Osteoblast (primary cell): ENCODE measurements at places on chromosomes 7 and 10. TPM values are rescaled to one million over a fixed set of nuclear protein-coding genes. Genes with fewer than 3 reads are reported as not detected.

DNA sequence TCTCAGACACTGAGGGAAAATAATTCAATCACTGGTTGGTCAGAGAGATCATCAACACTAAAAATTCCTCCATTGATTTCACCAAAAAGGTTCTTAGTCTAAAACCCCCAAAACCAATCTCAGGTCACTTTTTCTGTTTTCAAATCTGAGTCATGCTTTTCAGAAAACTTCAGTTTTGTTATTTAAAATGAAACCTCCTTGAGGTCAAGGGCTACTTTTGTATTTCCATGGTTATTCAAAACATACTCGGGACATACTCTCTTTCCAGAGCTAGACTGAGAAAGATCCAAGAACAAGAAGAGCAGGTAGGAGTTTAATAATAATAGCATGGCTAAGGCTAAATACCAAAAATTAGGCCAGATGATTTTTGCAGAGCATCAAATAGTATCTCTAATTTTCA, 152.8 kb downstream of the SDHAF3 start:
- H3K27me3 ChIP-seq: no peaks in the 10 kb centered on the region
- no peak overlapping the region for H3K4me3 ChIP-seq
- no peak overlapping the region for H3K27ac ChIP-seq
- no peak for DNase-seq

DNA sequence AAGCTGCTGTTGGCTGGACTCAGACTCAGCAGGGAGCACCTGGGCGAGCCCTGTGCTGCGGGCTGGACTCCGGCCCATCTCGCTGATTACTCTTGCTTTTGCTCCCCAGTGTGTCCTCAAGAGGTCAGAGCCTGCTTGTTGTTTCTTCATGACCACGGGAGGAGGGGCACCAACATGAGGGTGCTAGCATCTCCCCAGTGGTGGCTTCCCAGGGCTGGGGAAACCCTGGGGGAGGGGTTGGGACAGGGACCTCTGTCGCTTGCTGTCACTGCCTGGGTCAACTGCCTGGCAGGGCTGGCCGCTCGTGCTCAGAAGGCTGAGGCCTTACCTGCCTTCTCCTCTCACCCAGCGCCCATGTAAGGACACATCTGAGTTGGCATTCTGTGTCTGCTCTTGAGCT, 152.3 kb upstream of the SHH start:
- no peaks in the 10 kb centered on the region for H3K27me3 ChIP-seq
- no peaks in the 10 kb centered on the region for H3K36me3 ChIP-seq
- no peak overlapping the region for H3K4me3 ChIP-seq

GRCh38 chr7:29484280-29484679, 79.4 kb upstream of the PRR15 start:
- H3K36me3 ChIP-seq: no peaks in the 10 kb centered on the region
- no peak overlapping the region for H3K27ac ChIP-seq
- H3K4me1 ChIP-seq: peaks cover 18% of the 10 kb centered on the region
- H3K27me3 ChIP-seq: no peaks in the 10 kb centered on the region
- no peak for DNase-seq

GRCh38 chr10:88322324-88323063, 260.6 kb downstream of the RNLS start:
- no peaks in the 10 kb centered on the region for H3K4me1 ChIP-seq
- no peak for DNase-seq
- H3K27ac ChIP-seq: no peak overlapping the region
- no peaks in the 10 kb centered on the region for H3K36me3 ChIP-seq

IDI2 gene
- total RNA-seq: not detected in 2 replicates

DMBT1 gene
- under 0.01 and 0.29 TPM in 2 replicates for total RNA-seq

TFEC gene
- under 0.01 and 0.36 TPM in 2 replicates for total RNA-seq

DNA sequence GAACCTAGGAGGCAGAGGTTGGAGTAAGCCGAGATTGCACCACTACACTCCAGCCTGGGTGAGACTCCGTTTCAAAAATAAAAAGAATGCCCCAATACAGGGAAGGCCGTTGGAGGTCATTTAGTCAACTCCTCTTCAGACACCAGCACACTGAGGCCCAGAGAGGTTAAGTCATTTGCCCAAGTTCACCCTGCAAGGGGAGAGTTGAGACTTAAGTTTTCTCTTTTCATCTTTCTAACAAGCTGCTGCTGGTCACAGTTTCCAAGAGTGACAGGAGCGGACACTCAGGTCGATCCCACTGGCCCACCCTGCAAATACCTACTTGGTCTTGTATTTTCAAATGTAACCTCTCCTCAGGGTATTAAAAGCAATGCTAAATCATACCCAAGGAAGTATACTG, 30.4 kb upstream of the VCL start:
- H3K27ac ChIP-seq: no peak overlapping the region
- no peaks in the 10 kb centered on the region for H3K27me3 ChIP-seq
- H3K4me1 ChIP-seq: peaks cover 26% of the 10 kb centered on the region
- no peak overlapping the region for H3K4me3 ChIP-seq

DNA sequence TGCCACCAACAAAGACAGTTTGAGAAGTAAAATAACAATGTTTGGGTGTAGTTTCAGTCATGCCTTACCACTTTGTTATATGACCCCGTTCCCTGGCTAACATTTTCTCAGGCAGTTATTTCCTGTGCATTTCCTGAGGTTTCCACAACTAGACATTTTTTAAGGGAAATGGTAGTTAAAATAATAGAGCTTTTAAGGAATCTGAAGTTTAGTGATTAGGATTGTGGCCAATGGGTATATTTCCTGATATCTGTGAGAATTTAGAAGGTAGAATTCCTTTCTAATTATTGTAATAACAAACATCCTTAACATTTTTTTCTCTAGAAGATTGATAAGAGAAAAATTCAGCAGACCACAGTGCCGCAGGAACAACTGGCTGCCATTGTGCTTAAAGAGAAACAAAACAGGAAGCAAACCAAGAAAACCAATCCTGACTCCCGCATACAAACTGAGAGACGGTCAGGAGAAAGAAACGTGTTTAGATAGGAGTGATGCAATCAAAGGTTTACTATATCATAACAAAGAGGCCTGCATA, 193.6 kb downstream of the MBL2 start:
- no peaks in the 10 kb centered on the region for H3K36me3 ChIP-seq
- DNase-seq: no peak
- H3K4me3 ChIP-seq: peak overlapping the region; percentile 34
- H3K4me1 ChIP-seq: peaks cover 3% of the 10 kb centered on the region
- H3K27me3 ChIP-seq: no peaks in the 10 kb centered on the region

PLAC9 gene
- total RNA-seq: 17.1 and 19.2 TPM in 2 replicates

SEMA3C gene
- total RNA-seq: 388 and 421 TPM in 2 replicates

DNA sequence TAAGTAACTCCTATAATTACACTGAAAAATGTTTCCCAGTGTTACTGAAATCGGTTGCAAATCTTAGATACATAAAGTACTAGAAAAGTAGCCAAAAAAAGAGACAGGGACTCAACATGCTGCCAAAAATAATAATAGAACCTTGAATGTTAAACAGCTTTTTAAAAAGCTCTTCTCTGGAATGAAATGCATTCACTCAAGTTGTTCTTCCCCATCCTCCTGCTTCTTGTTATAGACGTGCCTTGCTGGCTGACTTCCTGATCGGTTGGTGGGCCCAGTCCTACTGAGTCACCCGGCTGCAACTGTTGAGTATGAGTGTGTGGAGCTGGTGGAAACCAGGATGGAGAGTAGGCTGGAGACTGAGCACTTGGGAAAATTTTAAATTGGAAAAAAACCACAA, 30.6 kb upstream of the RAPGEF5 start:
- no peak overlapping the region for H3K4me3 ChIP-seq
- no peak overlapping the region for H3K27ac ChIP-seq
- no peaks in the 10 kb centered on the region for H3K27me3 ChIP-seq
- DNase-seq: peak; percentile 84
- H3K4me1 ChIP-seq: peaks cover 9% of the 10 kb centered on the region

- H3K4me1 ChIP-seq: peaks cover 13% of the 10 kb centered on the region
- no peaks in the 10 kb centered on the region for H3K27me3 ChIP-seq
- H3K36me3 ChIP-seq: no peaks in the 10 kb centered on the region
- DNase-seq: no peak
Observed at GRCh38 chr10:91879515-91880170, 29.6 kb downstream of the FGFBP3 start.

TSPAN12 gene
- total RNA-seq: 0.59 and 1.8 TPM in 2 replicates

DNA sequence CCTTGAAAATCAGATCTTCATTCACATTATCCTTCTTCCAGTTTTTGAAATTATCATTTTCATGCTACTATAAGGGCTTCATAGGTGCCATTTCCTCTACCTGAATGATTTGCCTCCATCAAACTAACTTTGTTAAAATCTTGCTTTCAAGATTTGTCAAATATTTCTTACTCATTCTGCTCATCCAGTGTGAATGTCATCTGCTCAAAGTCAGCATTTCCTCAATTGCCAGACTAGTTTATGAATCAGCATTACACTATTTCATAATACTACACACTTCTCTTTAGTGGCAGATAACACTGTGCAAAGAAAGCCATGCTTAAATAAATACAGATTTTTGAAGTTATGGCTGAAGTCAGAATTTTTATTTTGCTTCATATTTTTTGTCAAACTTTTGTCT, 21.3 kb upstream of the LIPF start:
- peaks cover 17% of the 10 kb centered on the region for H3K4me1 ChIP-seq
- H3K4me3 ChIP-seq: no peak overlapping the region
- DNase-seq: no peak
- no peak overlapping the region for H3K27ac ChIP-seq
- no peaks in the 10 kb centered on the region for H3K27me3 ChIP-seq
- no peaks in the 10 kb centered on the region for H3K36me3 ChIP-seq

DNA sequence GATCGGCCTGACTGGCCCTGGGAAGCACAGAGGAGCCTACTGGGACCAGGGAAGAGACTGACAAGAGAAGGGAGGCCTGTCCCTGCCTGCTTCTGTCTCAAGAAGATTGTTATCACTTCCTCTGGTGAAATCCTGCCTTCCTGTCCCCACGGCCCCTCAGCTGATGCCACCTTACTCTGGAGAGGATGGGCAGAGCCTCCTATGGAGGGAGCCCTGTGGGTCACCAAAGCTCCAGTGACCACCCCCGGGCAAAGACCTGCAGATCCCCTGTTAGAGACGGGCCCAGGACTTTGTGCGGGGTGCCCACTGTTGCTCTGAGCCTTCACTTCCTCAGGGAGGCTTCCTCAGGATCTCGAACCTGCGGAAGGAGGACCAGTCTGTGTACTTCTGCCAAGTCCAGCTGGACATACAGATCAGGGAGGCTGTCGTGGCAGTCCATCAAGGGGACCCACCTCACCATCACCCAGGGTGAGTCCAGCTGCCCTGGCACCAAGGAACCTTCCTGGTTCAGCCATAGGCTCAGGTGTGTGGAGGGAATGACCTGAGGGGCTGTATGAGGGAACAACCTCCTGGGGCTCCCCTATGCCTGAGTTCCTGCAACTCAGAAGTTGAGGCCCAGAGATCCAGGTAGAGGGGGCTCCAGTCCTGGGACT, 1.4 kb upstream of the PILRB start:
- H3K27ac ChIP-seq: no peak overlapping the region
- no peak overlapping the region for H3K4me3 ChIP-seq
- H3K4me1 ChIP-seq: no peaks in the 10 kb centered on the region

TIMM23 gene
- total RNA-seq: 60.4 and 62.6 TPM in 2 replicates

- no peak overlapping the region for H3K4me3 ChIP-seq
- no peaks in the 10 kb centered on the region for H3K4me1 ChIP-seq
Observed at GRCh38 chr10:128850647-128851046, 616.4 kb upstream of the MGMT start.

- H3K4me1 ChIP-seq: peaks cover 26% of the 10 kb centered on the region
- DNase-seq: peak; percentile 37
- no peak overlapping the region for H3K4me3 ChIP-seq
- no peaks in the 10 kb centered on the region for H3K27me3 ChIP-seq
- H3K27ac ChIP-seq: no peak overlapping the region
- no peaks in the 10 kb centered on the region for H3K36me3 ChIP-seq
Observed at GRCh38 chr10:73968098-73968521, 29.8 kb upstream of the VCL start.

SORBS1 gene
- 0.29 and 0.72 TPM in 2 replicates for total RNA-seq

- H3K27ac ChIP-seq: no peak overlapping the region
- H3K4me3 ChIP-seq: no peak overlapping the region
- peak; percentile 46 for DNase-seq
- no peaks in the 10 kb centered on the region for H3K27me3 ChIP-seq
- no peaks in the 10 kb centered on the region for H3K4me1 ChIP-seq
Observed at GRCh38 chr10:86023336-86023735, 343.3 kb downstream of the GRID1 start.

DNA sequence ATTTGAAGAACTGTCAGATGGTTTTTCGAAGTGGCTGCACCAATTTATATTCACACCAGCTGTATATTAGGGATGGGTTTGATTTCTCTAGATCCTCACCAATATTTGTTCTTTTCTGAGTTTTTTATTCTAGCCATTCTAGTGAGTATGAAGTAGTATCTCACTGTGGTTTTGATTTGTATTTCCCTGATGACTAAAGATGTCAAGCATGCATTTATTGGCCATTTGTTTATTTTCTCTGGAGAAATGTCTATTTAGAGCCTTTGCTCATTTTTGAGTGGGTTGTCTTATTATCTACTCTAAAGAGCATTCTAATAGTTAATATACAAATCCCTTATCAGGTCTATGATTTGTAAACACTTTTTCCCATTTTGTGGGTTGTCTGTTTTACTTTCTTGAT, 123.9 kb downstream of the PCLO start:
- no peak overlapping the region for H3K4me3 ChIP-seq
- H3K27ac ChIP-seq: no peak overlapping the region
- no peaks in the 10 kb centered on the region for H3K27me3 ChIP-seq
- H3K36me3 ChIP-seq: no peaks in the 10 kb centered on the region
- no peak for DNase-seq

DNA sequence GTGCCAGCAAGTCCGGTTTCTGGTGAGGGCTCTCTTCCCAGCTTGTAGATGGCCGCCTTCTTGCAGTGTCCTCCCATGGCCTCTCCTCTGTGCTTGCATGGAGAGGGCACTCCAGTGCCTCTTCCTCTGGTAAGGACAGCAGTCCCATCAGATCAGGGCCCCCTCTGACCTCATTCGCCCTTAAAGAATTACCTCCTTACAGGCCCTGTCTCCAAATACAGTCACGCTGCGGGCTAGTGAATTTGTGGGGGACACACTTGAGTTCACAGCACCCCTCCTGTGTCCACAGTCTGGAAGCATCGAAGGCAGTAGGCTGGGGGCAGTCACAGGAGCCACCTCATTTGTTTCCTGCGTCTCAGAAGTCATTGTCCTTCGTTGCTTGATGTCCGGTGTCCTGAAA, 54.6 kb downstream of the LHPP start:
- no peaks in the 10 kb centered on the region for H3K27me3 ChIP-seq
- no peaks in the 10 kb centered on the region for H3K4me1 ChIP-seq
- no peaks in the 10 kb centered on the region for H3K36me3 ChIP-seq
- no peak overlapping the region for H3K4me3 ChIP-seq

DNA sequence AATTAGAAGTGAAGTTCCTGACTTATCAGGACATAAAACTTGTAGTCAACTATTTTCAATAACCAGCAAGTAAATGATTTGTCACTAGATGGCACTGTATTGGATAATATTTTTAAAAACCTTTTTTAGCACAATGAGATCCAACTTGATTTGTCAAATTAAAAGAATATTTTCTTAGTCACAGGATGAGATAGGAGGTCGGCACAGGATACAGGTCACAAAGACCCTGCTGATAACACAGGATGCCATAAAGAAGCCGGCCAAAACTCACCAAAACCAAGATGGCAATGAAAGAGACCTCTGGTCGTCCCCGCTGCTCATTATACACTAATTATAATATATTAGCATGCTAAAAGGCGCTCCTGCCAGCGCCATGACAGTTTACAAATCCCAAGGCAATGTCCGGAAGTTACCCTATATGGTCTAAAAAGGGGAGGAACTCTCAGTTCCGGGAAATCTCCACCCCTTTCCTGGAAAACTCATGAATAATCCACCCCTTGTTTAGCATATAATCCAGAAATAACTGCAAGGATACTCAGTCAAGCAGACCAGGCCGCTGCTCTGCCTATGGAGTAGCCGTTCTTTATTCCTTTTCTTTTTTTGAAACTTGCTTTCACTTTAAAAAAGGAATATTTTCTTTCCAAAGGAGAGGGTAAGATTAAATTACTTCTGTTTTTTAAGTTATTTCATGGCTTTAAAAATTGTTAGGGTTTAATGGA, 255.7 kb upstream of the MKLN1 start:
- H3K36me3 ChIP-seq: peaks cover 6% of the 10 kb centered on the region
- H3K4me3 ChIP-seq: peak overlapping the region; percentile 53
- H3K27ac ChIP-seq: peak overlapping the region; percentile 85
- no peak for DNase-seq
- H3K27me3 ChIP-seq: no peaks in the 10 kb centered on the region
